Activated CD4-positive, alpha-beta T cell treated with anti-CD3 and anti-CD28 coated beads for 36 hours (primary cell): ENCODE measurements at places on chromosomes 13 and 19. TPM values are rescaled to one million over a fixed set of nuclear protein-coding genes. Genes with fewer than 3 reads are reported as not detected.

The PTPRS gene
- 1.8 TPM for total RNA-seq

- DNase-seq, result no peak
Measured at GRCh38 chr19:50312967-50313811, 16.0 kb downstream of the KCNC3 start.

- no peak for DNase-seq
Measured at GRCh38 chr13:52377898-52378297, 28.1 kb downstream of the THSD1 start.

The PEAK3 gene
- total RNA-seq, result not detected

The UBE2S gene
- 228 TPM for total RNA-seq

GRCh38 chr13:54709546-54709945 lies 1680.9 kb downstream of the OLFM4 start:
- DNase-seq, result no peak

DNA sequence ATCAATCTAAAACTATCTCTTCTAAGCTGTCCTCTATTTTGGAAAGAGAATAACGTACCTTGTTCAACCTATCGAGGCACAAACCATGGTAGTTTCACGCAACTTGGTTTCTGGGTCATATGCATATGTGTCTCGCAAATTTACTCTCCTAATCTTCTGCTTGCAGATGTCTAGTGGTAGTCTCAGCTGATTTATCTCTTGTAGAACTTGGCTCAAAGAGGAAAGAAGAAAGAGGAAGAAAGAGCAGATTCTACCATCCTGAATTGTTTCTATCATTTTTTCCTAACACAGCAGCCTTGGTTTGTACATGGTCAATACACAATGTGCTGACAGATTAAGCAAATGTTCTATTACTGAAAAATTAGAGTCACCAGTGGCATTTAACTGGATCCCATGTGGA lies 282.3 kb downstream of the SPRY2 start:
- DNase-seq, result no peak

- no peak for DNase-seq
Measured at GRCh38 chr19:44282846-44283245, 22.0 kb downstream of the ZNF235 start.

DNA sequence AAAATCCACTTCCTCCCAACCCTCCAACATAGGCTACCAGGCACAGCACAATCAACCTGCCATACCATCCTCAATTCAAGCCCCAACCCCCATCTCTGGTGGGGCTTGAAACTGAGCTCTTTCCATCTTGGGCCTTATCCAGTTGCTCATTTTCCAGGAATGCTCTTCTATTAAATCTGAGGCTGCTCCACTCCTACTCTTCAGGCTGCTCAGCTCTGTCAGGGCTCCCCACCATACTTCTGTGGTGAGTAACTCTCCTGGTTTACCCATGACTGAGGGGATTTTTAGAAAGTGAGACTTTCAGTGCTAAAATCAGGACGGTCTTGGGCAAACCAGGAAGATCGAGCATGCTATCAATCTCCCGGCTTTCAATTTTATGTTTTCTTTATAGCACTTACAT lies 512.8 kb downstream of the LMO7 start:
- no peak for DNase-seq

DNA sequence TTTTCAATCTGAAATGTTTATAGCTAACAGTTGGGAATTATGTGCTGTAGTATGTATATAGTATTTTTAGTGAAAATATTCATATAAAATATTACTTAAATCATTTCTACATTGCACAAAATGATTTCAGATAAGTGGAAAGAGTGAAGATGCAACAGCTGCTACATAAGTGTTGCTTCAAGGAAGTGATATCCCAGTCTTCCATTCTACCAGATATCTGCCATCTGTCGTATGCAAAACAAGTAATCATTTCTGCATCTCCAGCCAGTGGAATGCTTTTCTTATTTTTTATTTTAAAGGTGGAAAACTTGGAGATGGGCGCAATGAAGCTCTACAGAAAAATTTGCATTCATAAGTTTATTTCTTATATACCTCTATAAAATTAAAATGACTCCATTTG lies 152.5 kb upstream of the MAB21L1 start:
- DNase-seq, result no peak

DNA sequence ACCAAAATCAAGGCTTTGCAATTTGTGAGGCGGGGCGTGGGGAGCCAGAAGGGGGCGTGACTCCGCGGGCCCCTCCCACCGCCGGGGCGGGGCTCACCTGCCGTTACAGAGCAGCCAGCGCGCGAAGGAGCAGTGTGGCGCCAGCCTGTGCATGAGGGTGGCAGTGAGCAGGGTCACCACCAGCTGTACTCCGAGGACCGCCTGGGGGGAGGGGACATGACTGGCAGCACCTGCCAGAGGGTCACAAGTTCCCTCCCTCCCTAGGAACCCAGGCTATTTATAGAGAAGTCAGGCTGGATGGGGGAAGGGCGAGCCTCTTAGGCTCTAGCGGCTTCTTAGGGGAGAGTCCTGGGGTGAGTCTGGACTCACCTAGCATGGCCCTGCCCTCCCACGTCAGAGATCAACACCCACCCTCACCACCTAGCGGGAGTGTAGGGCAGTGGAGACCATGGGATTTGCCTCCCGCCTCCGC lies 3.6 kb downstream of the TMEM161A start:
- DNase-seq, result peak; percentile 69

The PRDX2 gene
- total RNA-seq, result 325 TPM

The OR7A5 gene
- not detected for total RNA-seq

- peak; percentile 63 for DNase-seq
Measured at GRCh38 chr13:44191504-44192171, 182.0 kb upstream of the SERP2 start.

The CDC42EP5 gene
- total RNA-seq, result not detected

- DNase-seq, result no peak
Measured at GRCh38 chr13:94065741-94066140, 413.7 kb downstream of the DCT start.

The TMEM150B gene
- not detected for total RNA-seq

The TMEM238 gene
- 5.9 TPM for total RNA-seq

- DNase-seq, result no peak
Measured at GRCh38 chr13:36094478-36094877, 36.7 kb downstream of the DCLK1 start.

GRCh38 chr19:17091758-17092333 lies 16.3 kb downstream of the MYO9B start:
- peak; percentile 27 for DNase-seq

The PGPEP1 gene
- 20.0 TPM for total RNA-seq

DNA sequence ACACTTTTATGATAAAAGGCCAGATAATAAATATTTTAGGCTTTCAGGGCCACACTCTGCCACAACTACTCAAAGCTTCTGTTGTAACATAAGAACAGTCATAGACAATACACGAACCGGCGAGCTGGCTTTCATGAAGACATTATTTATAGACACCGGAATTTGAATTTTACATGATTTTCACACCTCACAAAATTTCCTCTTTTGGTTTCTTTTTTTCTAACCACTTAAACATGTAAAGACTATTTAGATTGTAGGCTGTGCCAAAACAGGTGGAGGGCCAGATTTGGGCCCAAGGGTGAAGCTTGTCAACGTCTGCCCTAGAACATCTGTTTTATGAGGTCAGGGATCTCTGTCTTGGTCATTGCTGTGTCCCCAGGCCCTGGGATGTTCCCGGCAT lies 29.7 kb upstream of the FXYD3 start:
- DNase-seq, result no peak

DNA sequence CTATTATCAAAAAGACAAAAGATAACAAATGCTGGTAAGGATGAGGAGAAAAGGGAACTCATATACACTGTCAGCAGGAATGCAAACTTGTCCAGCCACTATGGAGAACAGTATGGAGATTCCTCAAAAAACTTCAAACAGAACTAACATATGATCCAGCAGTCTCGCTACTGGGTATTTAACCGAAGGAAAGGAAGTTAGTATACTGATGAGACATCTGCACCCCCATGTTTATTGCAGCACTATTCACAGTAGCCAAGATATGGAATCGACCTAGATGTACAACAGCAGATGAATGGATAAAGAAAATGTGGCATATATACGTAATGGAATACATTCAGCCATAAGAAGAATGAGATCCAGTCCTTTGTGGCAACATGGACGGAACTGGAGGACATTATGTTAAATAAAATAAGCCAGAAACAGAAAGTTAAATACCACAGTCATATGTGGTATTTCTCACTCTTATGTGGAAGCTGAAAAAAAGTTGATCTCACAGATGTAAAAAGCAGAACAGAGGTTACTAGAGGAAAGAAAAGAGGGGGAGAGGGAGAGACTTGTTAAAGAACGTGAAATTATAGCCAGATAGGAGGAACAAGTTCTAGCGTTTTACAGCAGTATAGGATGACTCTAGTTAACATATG lies 83.2 kb downstream of the RUBCNL start:
- DNase-seq, result no peak

The C1QTNF9 gene
- total RNA-seq, result not detected

- DNase-seq, result no peak
Measured at GRCh38 chr13:75216038-75216437, 265.9 kb downstream of the TBC1D4 start.

The NRTN gene
- total RNA-seq, result 0.21 TPM

The METTL21C gene
- not detected for total RNA-seq

- DNase-seq, result no peak
Measured at GRCh38 chr13:37138169-37138568, 32.7 kb upstream of the CSNK1A1L start.

The ZNF728 gene
- not detected for total RNA-seq

- no peak for DNase-seq
Measured at GRCh38 chr13:28843639-28844038, 23.5 kb downstream of the MTUS2 start.

DNA sequence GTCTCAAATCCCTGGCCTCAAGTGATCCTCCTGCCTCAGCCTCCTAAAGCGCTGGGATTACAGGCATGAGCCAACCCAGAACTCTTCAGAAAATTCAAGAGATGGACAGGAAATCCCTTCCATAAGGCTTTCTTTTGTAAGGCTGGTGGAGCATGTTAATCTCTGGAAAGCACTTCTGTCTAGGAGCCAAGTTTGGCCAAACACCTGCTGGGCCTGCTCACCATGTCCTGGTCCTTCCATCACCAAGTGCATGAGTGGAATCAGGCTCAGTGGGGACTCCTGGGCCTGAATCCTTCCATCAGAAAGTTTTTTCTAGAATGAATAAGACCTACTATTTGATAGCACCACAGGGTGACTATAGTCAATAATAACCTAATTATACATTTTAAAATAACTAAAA lies 148.0 kb downstream of the DCLK1 start:
- no peak for DNase-seq

The TUBA3C gene
- total RNA-seq, result not detected
